ENCODE measurements at places on chromosomes 16 and 17.

GRCh38 chr17:40320756-40321523, 12.0 kb downstream of the RARA start:
- DNase-seq = no peak

DNA sequence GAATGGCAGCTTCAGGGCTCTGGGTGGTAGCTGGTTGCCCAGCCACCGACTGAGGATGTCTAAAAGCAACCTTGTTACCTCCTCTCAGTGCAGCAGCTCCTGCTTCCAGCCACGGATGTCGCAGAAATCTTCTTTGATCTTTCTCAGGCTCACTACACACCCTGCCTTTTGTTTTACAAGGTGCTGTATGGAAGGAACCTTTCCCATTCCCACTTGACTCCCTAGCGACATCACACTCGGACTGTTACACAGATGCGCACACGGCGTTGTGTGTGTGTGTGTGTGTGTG, 135.8 kb upstream of the CPHXL start:
- DNase-seq = peak; percentile 75

- DNase-seq = no peak
These were observed 55.6 kb upstream of the LRRC37A3 start for GRCh38 chr17:64974750-64975317.

DNA sequence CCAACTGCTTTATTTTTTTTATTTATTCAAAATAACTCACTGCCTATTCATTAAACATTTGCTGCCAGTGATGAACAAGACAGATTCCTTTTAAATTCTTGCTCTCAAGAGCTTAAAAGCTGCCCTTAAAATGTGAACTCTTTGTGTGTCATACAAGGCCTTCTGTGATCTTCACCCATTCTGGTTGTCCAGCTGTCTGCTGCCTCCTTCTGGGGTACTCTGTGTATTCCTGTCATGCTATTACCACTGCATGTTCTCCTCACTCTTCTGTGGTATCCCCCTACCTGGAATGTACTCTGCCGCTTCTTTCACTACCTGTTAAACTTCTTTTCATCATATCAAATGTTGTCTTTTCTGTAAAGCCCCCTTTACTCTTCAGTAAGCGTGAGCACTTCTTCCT, 165.8 kb downstream of the CHD9 start:
- DNase-seq = no peak

DNA sequence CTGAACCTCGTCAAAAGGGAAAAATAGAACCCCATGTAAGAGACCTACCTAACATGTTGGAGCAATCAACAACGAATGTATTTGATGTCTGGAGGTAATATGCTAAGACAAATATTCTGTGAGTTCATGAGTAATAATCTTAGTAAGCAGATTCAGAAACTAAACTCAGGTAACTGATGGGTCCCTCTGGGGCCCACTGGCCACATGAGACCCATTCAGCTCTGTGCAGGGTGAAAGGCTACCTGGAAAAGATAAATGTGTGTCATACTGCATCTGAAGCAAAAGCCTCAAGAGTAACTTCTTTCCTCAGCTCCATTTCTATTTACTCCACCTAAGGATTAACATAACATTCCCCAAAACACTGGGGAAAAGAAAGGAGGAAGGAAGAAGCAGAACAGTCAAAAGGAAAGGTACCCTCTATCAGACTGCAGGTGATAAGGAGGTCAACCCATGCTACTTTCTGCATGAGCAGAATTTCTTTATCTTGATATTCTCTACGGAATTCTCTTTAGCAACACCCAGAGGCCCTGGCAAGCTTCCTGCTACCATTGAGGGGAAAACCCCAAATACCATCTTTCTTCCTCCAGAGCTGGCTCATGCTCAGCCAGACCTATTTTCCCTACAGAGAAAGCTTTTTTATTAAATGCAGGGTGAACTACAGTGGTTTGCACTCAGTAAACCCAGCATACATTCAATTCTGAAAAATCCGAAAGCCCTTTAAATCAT, 37.7 kb upstream of the ABCA6 start:
- DNase-seq = no peak

GRCh38 chr17:81733507-81734404, 21.7 kb downstream of the SLC25A10 start:
- DNase-seq = peak; percentile 62

DNA sequence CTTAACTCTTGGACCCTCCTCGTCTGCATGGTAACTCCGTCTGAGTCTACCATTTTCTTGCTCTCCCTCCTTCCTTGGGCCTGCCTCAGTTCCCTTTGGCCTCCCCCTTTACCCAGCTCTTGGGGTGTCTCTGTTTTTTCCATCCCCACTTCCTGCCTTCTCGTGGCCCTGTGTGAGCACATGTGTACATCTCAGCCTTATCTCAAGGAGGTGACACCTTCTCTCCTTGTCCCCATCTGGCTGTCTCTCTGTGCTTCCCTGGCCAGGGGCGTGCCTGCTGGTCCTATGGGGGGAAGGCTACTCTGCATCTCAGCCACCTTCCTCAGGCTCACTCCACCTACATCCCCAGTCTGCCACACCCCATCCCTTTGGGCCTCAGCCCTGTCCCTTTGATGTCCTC, 6.6 kb downstream of the CTF1 start:
- DNase-seq = no peak

GRCh38 chr17:78409191-78409928, 30.9 kb downstream of the PGS1 start:
- peak; percentile 27 for DNase-seq

DNA sequence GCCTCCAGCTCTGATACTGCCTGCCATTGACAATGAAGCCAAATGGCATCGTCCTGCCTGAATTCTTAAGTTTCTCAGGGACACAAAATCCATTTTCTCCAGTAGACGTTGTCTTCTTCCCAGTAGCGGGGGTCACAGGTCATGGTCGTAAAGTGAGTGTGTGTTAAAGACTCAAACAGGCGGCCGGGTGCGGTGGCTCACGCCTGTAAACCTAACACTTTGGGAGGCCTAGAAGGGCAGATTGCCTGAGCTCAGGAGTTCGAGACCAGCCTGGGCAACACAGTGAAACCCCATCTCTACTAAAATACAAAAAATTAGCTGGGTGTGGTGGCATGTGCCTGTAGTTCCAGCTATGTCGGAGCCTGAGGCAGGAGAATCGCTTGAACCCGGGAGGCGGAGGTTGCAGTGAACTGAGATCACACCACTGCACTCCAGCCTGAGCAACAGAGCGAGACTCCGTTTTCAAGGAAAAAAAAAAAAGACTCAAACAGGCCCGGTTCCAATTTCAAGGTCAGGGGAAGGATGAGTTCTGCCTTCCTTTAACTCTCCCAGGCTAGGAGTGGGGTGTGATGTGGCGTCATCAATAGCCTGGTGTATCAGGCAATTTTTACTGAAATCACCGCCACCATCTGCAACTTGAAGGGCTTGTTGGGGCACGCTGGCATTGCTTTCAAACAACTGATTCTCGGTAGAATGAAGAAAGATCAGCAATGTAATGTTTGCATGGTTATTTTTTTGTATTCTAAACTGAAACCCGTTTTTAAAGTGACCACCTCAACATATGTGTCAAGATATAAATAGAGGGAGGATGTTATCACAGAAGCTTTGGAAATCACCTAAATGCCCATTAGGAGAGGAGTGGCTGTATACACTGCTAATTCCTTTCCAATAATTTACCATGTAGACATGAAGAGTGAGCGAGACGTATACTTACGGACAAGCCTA, 91.0 kb downstream of the WSCD1 start:
- DNase-seq = no peak

GRCh38 chr17:17509601-17510425, 13.6 kb upstream of the RASD1 start:
- no peak for DNase-seq

DNA sequence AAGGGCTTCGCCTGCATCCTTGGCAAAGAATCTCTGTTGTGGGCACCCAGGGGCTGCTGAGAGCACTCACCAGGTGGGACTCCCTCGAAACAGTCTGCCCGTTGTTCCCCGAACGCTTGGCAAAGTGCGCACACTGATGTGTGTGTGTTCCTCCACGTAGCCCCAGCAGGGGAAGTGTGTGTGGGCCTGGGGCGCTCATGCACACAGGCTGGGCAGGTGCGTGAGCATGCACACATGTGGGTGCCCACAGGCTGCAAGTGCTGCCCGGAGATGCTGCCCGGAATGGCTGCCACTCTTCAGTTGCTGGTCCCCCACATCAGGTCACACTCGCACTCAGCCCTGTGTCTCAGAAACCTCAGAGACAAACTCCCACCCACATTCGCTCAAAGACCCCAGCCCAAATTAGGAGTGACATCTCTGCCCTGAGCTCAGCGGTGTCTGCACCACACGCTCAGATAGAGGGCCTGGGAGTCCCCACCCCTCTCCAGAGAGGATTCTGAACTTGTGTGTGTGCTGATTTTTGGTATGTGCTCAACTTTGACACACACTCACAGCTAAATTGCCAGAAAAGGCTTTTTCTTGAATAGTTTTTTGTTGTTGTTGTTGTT, 119.4 kb downstream of the MGAT5B start:
- no peak for DNase-seq

DNA sequence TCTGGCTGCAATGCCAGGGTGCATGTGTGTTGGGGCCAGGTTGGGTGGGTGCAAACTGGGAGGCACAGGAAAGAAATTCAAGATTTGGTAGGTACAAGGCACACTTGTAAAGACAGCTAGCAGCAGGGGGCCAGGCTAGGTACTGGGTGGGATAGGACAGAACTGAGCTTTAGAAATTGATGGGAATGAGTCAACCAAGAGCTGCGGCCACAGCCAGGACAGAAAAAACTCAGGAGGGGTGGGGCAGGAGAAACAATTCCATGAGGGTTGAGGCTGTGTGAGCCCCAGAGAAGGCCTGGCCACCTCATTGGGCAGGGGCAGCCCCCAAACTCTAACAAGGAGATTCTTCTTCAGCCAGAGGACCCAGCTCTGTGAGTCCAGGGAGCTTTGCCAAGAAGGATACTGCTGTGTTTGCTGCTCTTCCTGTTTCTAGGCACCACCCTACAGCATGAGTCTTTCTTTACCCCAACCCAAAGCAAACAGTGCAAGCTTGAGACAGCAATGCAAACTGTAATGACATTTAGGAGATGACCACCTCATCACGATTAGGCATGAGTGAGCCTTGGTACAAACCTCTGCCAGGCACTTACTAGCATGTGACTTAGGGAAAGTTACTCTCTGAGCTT, 21.3 kb upstream of the CCDC182 start:
- DNase-seq = no peak

DNA sequence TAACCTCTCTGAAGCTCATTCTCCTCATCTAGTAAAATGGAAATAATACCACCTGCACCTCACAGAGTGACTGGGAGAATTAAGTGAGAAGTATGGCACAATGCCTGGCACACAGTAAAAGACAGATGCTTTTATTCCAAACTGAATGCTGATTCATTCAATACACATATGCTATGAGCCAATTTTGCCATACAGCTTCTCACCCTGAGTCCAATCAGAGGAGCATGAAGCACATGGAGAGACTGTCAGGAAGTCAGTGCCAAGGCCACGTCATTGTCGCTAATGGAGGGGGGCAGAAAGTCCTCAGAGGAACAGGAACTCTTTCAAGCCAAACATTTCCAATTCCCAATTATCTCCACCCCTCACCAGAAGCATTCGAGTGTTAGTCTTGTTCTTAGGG, 11.6 kb downstream of the MKS1 start:
- DNase-seq = no peak

GRCh38 chr16:60337671-60338070, 1603.6 kb upstream of the GOT2 start:
- DNase-seq = no peak

DNA sequence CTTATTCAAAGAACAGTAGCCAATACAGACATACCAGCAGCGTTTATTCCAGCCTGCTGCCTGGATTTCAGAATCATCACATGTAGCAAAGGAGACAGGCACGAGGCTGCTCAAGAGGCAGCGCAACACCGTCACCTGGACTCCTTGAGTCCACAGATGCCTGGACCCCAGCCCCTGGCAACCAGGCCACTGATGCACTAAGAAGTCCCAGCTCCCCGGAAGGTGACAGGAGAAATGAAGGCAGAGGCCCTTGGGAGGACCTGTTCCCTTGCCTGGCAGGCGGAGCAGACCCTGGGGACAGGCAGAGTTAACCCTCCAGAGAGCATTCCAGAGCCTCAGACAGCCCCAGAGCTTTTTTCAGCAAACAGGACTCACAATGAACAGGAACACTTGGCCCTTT, 16.5 kb downstream of the SMIM5 start:
- DNase-seq = no peak

- no peak for DNase-seq
These were observed 29.9 kb downstream of the VMP1 start for GRCh38 chr17:59737324-59737723.

- no peak for DNase-seq
These were observed 320.8 kb downstream of the CDH8 start for GRCh38 chr16:61715393-61715792.

DNA sequence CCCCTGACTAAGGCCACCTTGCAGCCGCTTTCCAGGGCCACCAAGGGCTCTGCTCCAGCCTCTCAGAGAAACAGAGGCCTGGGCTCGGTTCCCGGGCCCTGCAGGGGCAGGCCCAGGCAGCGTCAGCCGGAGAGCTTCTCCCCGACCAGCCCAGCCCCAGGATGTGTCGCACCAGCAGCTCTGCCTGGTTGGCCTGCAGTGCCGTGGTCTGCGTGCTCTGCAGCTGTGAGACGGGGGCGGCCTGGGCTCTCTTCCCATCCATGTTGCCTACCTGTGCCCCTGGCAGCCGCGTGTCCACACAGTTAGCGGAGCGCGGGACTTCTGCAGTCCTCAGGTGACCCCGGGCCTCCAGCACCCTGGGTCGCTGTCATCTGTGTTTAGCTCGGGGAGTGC, 4.8 kb downstream of the IGFALS start:
- no peak for DNase-seq

GRCh38 chr17:82212331-82213250, at the start of gene CCDC57:
TSS of gene CCDC57 (minus strand) at chr17:82212842. CDS start at chr17:82201944, 10,898 bp downstream.
- peak; percentile 88 for DNase-seq

- no peak for DNase-seq
These were observed 4.6 kb downstream of the FOXJ1 start for GRCh38 chr17:76136276-76137000.

DNA sequence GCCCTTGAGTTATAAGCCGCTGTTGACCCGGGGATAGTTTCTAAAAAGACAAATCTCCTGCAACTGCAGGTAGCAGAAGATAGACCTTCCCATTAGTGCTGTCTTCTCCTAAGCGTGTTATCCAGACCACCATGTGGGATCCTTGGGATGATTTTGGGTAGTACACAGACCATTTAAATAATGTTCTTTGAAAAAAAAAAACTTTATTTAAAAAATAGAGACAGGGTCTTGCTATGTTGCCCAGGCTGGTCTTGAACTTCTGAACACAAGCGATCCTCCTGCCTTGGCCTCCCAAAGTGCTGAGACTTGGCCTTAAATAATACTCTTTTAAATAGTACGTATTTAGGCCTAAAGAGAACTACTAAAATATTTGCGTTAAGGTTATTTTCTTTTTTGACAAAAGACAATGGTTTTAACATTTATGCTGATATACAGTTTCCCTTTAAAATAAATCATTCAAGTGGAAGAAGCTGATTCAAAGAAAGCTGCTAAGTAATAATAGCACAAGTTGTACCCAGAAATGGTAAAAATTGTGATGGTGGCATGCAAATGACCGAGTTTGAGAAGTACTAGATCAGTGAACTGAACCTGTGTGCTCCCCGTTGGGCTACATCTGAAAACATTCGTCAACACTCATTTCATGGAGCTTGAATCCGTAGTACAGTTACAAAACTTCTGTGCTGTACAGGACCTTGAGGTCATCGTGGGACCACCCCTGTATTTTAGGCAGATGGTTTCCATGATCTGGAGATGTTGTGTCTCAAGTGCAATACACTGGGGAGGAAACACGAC, 24.0 kb downstream of the SMARCE1 start:
- no peak for DNase-seq

Data from brain (organoid and tissue), 16 donors.